ENCODE measurements at places on chromosomes 7 and 10.

DNA sequence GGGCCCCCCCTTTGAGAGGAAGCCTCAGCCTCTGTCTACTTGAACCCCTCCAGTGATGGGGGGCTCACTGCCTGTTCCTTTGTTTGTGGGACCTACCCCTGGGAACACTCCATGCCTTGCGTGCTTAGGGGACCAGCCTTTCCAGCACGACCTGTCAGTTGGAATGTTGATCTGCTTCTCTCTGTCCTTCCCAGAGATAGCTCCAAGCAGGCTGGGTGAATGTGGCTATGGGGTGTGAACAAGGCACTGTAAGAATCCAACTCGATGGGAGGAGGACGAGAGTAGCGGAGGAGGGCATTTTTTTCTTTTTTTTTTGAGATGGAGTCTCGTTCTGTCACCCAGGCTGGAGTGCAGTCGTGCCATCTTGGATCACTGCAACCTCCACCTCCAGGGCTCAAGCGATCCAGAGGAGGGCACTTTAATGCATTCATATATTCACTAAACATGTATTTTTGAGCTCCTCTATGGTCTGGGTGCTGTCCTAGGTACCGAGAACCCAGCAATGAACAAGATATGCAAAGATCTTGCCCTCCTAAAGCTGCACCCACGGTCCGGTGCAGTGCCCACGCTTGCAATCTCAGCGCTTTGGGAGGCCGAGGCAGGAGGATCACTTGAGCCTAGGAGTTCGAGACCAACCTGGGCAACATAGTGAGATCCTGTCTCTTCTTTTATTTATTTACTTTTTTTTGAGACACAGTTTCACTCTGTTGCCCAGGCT, 8.5 kb downstream of the CLIP2 start:
- DNase-seq: no peak

- no peak for DNase-seq
These were observed 84.2 kb downstream of the AUTS2 start for GRCh38 chr7:69682518-69682917.

DNA sequence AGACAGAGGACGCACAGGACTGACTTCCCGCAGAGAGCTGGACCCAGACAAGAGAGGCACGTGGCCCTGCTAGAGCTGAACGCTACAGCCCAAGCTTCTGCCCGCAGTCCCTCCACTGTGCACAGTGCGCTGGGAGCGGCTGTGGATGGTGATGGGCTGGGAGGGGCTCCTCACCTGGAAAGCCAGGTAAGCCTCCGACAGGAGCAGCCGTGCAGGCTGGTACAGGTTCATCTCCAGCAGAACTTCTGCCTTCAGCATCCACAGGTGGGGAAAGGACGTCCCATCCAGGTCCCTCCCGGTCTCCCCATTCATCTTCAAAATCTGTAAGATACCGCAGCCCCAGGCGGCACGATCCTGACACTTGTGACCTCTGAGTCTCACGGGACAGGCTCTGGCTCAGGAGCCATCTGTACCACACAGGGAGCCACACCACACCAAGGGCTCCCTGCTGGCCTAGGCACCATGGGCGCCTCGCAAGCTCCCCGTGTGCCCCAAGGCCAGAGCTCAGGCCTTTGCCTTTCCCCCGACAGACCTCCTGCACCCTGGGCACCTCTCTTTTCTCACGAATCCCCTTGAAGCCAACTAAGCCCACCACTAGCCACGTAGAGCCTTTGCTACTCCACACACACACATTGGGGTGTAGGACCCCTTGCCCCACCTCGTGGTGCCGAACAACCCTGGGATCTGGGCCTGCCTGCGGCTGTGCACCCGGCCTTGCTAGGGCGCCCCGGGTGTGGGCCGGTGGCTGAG, 76.3 kb downstream of the CFAP46 start:
- no peak for DNase-seq

DNA sequence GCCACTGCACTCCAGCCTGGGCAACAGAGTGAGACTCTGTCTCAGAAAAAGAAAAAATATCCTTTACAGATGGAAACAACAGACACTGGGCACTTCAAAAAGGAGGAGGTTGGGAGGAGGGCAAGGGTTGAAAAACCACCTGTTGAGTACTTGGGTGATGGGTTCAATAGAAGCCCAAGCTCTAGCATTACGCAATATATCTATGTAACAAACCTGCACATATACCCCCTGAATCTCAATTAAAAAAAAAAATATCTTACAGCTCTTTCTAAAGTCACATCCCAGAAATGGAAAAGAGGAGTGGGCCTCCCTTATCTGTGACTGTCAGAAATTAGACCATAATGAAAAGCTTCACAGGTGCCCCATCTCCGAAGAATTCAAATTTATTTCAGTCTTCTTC, 12.1 kb downstream of the VIM start:
- no peak for DNase-seq

GRCh38 chr10:92822060-92822634, 26.2 kb upstream of the EXOC6 start:
- no peak for DNase-seq

- DNase-seq: no peak
These were observed 294.2 kb upstream of the ZMIZ1 start for GRCh38 chr10:78774614-78774998.

GRCh38 chr10:31974434-31975124, 45.9 kb upstream of the ARHGAP12 start:
- no peak for DNase-seq

- no peak for DNase-seq
These were observed 181.6 kb downstream of the PTPN20 start for GRCh38 chr10:47092831-47093230.

DNA sequence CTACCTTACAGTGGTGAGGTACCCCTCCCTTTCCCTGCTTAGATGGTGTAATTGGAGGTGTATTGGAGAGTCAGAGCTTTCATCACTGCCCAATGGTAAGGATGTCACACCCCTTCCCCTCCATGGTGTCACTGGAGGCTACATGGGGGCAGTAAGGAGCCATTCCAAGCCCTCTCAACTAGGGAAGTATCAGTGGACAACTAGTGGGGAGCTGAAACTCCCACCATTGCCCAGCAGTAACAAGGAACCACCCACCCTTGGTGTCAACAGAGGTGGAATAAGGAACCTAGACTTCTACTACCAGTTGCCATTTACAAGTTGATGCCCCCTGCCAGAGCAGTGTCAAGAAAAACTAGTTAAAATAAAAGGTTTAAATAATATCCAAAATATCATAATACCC, 2.8 kb upstream of the HIBADH start:
- DNase-seq: no peak

- DNase-seq: no peak
These were observed 166.2 kb upstream of the CACNA2D1 start for GRCh38 chr7:82609746-82610145.

All from CD4-positive, alpha-beta memory T cell (primary cell).